ENCODE measurements at places on chromosomes 16 and 17.

DNA sequence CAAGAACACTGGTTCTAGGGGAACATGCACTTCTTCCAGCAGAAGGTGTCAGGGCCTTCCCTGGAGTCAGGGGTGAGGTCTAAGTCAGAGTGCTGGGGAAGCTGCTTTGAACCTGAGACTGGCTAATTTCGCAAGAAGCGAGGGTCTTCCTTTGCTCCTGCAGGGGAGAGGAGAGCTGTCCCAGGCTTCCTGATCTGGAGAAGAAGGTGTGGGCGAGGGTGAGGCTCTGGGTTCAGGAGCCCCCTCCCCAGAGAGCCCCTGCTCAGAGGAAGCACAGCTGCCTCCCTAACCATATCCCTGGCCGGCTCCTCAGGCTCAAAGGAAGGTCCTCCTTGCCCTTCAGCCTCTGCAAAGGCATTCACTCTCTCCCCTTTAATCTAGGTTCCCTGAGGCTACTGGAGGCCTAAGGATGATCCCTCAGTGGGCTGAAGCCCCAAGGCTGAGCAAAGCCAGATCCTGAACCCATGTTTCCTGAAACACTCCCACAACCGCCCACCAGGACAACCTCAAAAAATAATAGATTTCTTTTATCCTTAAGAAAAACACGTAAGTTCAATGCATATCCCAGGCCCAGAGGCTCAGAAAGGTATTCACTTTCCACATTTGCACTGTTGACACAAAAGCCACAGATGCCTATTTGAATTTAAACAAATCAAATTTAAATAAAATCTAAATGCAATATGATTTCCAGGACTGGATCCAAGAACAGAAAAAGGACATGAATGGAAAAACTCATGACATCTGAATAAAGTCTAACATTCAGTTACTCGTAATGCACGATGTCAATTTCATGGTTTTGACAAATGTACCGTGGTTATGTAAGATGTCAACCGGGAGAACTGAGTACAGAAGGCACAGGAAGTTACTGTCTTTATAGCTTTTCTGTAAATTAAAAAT, 71.5 kb upstream of the RCVRN start:
- no peak for DNase-seq

- DNase-seq = no peak
Measured at GRCh38 chr16:1865902-1866690, 5.9 kb downstream of the MEIOB start.

DNA sequence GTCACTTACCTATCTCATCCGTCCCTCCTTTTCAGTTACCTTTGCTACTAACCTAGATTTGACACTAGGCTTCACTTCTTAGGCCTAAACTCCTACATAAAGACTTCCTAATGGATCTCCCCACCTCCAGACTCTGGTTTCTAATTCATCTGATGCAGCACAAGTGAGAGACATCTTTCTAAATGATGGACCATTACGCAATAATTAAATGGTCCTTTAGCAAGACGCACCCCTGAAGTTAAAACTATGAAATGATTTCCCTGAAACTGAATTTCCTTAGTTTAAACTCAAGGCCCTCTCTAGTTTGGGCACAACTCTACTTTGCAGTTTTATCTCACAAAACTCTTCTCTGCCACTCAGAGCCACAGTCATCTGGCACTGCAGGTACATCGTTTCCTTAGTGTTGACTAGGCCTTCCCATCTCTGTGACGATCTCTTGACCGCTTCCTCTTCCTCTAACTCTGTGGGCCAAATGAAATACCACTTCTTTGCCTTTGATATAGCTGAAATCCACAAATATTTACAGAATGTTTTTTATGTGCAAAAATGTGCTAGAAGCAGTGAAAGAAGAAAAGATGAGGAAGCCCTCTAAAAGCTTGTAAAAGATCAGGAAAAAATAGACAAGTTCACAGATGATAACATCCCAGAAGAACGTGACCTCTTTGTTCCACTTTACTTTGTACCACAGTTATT, 3.3 kb downstream of the SYNRG start:
- DNase-seq = peak; percentile 94

DNA sequence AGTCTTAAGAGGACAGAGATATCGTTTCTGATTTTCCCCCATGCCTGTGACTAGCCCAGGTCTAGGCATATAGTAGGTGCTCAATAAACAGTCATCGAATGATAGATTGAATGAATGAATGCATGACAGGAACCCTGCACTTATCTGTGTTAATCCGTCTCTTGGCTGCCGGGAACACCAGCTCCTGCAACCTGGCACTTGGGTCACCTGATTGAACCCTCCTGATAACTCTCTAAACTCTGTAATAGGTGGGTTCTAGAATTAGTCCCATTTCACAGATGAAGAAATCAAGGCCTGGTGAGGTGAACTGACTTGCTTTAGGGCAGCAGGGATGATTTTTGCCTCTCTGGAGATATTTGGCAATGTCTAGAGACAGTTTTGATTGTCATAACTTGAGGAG, 43.7 kb downstream of the ABCC1 start:
- no peak for DNase-seq

GRCh38 chr17:59292174-59292523, 39.3 kb upstream of the YPEL2 start:
- no peak for DNase-seq

DNA sequence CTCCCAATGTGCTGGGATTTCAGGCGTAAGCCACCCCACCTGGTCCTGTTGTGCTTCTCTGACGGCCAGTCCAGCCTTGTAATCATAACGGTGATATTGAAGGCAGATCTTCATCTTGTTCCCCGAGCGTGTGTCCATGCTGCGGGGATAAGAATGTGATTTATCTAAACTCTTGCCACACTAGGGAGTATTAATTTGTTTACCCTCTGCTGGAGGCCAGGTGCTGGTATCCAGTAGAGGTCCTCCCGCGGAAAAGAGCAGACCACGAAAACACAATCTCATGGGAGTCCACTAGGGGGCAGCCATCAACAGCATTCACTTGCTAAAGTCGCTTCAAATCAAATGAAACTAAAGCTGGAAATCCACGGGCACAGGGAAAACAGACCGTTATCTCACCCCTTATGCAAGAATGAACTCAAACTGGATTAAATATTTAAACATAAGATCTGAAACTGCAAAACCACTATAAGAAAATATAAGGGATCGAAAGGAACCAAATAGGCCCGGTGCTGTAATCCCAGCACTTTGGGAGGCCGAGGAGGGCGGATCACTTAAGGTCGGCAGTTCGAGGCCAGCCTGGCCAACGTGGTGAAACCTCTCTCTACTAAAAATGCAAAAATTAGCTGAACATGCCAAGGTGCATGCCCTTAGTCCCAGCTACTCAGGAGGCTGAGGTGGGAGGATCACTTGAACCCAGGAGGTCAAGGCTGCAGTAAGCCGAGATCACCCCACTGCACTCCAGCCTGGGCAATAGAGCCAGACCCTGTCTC, 22.3 kb upstream of the RBBP6 start:
- peak; percentile 83 for DNase-seq

GRCh38 chr16:75248142-75248535, 3.3 kb downstream of the BCAR1 start:
- DNase-seq = no peak

DNA sequence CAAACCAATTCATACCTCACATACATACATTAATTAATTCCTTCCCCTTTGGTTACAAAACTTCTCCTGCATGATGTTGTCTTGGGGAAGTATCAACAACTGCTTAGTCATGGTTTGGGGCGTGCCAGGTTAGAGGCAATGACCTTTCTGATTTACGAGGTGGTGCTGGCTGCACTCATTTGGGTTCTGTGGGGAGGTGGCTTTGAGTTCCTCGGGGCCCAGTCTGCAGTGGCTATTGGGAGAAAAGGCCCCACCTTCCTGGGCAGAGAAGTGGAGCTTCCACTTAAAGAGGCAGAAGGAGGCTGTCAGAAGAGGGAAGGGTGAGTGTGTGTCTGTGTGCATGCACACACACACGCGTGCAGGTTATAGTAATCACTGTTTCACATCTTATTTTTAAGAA, 10.2 kb upstream of the ETV4 start:
- DNase-seq = peak; percentile 85

DNA sequence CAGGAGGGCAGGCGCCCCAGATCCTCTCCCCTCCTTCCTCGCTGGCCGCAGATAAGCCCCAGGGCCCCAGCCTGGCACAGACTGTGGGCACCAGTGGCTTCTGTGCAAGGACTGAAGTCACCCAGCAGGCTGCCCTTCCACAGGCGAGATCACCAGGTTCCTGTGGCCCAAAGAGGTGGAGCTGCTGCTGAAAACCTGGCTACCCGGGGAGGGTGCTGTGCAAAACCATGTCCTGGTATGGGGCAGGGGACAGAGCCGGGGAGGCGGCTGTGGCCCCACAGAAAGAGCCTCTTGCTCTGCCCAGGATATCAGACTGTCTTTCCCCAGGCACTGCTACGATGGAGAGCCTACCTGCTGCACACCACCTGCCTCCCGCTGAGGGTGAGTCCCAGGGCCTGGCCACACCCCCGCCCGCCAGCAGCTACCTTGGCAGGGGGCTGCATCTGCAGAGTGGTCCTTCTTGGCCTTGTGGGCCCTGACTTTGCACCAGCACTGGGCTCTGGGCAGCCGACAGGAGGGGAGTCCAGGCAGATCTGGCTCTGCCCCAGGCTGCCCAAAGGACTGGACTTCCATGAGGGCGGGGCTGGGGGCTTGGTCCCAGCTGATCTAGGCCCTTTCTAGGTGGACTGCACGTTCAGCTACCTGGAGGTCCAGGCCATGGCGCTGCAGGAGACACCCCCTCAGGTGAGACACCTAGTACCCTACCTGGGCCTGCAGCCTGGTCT, 615 bp downstream of the CARMIL2 start:
- DNase-seq = no peak

DNA sequence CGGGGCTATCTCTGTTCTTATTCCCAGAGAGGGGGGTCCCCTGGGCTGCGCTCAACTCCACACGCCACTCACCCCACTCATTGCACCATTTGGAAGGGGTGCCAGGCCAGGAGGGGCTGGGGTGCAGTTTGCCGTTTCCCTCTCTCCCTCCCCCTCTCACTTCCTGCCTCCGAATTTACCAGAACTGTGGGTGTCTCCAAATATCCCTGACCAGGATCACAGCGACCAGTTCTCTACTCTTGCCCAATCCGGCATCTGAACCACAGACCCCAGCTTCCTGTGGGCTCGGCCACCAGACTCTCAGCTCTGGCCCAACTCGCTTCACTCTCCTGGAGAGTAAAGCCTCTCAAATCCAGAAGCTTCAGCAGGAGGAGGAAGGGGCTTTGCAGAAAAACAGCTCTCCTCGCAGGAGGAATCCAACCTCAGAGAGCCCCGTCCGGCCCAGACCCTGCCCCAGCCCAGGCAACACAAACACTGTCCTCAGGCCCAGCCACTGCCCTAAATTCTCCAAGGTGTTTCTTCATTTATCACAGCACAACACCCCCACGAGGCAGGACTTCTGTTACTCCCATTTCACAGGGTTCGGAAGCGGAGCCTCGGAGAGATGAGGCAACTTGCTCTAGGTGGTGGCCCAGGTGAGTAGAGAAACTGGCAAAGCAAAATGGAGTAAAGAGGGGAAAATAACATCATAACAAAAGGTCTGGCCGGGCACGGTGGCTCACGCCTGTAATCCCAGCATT, 423 bp upstream of the ASGR2 start:
- DNase-seq = no peak

GRCh38 chr17:80848449-80849102, 143.1 kb upstream of the CHMP6 start:
- DNase-seq = no peak

DNA sequence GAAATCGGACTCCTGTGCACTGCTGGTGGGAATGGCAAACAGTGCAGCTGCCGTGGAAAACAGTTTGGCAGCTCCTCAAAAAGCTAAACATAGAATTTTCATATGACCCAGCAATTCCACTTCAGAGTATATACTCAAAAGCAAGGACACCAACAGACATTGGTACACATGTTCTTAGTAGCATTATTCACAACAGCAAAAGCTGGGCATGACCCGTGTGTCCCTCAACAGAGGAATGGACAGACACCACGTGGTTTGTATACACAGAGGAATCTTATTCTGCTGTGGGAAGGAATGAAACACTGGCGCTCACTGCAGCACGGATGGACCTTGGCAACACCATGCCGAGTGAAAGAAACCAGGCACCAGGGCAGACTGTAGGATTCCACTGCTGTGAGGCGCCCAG, 16.0 kb downstream of the NPTX1 start:
- no peak for DNase-seq

GRCh38 chr16:2968738-2969544, at the start of gene PAQR4:
TSS of gene PAQR4 (plus strand) at chr16:2969348. CDS start at chr16:2969675, 327 bp downstream.
- peak; percentile 90 for DNase-seq

DNA sequence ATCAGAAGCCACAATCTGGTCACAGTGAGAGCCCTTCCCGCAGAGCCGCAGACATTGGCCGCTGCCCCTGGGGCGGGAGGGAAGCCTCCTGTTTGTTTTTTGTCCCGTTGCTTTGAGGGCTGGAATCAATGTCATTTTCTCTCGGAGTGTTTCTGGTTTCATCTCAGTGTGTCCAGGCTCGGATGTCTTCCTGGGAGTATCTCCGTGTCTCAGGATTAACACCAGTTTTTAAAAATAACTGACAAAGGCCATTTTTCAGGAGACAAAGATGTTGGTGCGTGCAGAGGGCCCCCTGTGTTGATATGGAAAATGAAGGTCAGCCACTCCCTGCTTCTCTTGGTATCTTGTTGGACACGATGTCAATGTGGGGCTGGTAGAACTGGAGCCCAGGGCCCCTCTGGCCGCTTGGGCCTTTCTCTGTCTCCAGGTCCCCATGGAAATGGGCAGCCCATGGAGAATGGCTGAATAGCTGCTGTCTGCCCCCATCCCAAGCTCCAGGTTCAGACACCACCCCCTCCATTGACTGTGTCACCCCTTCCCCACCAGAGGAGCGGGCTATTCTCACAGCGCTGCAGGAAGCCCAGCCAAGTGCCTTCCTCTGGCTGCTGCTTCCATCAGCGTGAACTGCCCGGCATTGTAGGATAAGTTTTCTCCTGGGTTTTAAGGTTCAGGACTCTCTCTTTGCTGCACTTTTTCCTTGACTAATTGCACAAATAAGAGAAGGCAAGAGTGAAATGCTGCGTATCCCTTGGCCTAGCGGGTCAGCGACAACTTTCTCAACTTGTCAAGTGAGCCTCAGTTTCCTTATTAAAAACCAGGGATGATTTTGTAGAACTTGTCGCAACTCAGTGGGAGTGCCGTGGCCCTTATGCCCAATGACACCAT, 72.2 kb upstream of the METTL9 start:
- DNase-seq = no peak

DNA sequence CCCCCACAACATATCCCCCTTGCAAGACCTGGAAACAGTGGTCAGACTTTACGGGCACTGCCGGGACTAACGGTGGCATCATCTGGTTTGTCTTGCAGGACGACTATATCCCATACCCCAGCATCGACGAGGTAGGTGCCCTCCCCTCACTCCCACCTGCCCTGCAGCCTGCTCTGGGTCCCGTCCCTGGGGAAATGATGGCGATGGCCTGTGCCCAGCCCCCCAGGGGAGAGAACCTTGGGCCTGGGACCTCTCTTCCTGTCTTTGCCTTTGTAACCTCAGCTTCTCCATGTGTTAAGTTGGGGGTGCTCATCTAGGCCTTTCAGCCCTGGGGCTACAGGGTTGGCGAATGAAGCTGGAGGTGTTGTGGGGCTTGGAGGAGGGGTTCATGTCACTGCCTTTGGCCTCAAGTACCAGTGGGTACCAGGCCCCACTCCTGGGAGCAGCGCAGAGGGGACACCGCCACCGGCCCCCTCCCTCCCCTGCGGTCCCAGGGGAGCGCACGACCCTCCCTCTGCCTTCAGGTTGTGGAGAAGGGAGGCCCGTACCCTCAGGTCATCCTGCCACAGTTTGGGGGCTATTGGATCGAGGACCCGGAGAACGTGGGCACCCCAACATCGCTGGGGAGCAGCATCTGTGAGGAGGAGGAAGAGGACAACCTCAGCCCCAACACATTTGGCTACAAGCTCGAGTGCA, 99.9 kb downstream of the OR1D5 start:
- no peak for DNase-seq

Data from EH (cell line).